Omental fat pad (tissue), 4 donors: ENCODE measurements at places on chromosomes 13 and 19.

DNA sequence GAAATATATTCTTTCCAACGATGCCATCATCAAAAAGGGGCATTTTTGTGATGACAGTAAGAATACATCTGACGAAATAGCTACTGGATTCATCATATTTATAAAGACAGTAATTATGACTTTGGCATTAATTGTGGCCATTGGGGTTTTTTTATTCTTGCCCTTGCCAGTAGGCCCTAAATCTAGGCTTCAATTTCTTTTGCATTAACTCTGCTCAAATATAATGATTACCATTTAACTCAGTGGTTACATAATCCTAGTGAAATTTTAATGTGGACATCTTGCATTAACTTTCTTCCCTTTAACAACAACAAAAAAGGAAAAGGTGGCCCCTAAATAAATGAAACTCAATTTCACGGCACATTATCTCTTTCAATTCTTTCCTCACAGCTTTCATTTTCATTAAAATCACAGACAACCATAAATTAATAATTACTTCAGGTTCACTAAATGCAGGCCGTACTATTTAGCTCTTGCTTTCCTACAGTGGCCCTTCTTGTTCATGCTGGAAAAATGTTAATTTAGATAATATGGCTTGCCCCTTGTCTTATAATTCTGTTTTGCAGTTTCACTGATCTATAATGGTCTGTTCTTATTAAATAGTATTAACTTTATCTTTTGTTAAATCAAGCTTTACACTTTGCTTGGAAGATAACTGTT, 615.6 kb downstream of the DACH1 start:
- no peak for DNase-seq

- DNase-seq = no peak
These were observed 87.9 kb upstream of the POSTN start for GRCh38 chr13:37686501-37686900.

- no peak for DNase-seq
These were observed 48.9 kb upstream of the PABPC3 start for GRCh38 chr13:25046985-25047511.

- DNase-seq = no peak
These were observed 7.6 kb upstream of the TSPAN16 start for GRCh38 chr19:11288349-11288748.

- DNase-seq = no peak
These were observed 606.8 kb downstream of the DACH1 start for GRCh38 chr13:71260246-71260645.

GRCh38 chr13:111114362-111115060, 599 bp upstream of the ARHGEF7 start:
- DNase-seq = no peak
